ENCODE measurements at places on chromosomes 2 and 18.
A peak's percentile ranks its signal among the peaks of the same experiment; 100 is the strongest.

DNA sequence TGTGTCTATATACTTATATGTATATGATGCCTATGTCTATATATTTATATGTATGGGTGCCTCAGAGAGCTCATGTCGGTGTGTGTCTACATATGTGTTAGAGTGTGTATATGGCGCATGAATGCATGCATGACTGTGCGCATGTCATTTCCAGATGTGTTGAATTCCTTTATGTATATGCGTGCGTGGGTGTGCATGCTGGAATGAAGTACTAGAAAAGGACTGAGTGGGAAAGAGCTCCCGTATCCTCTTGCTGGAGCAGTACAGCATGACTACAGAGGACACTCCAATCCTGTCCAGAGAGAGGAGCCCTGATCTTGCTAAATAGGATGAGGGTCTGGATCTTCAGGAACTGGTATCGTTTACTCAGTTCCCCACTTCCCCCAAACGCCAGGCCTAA is 56.8 kb upstream of the LRPPRC start:
- no peak for DNase-seq

DNA sequence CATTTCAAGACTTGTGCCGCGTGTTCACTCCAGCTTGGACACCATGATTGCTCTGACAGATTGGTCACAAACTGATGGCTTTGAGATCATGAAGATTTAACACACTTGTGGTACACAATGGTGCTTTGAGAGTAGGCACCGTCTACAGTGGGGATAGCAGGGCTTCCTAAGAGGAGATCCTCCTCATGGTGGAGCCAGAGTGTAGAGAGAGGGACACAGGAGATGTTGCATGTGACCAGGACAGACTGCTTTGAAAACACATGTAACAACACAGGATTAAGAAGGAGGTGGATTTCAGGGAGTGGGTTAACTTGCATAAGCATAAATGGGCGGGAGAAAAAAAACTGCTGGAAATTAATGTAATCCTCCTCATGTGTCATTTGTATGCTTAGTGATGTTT is 95.7 kb upstream of the LINC00305 start:
- no peak for DNase-seq

- no peak for DNase-seq
Measured at GRCh38 chr18:8820396-8821082, 115.2 kb downstream of the MTCL1 start.

- no peak for DNase-seq
Measured at GRCh38 chr18:42914476-42914875, 201.0 kb downstream of the RIT2 start.

- no peak for DNase-seq
Measured at GRCh38 chr2:5125017-5125730, 567.0 kb upstream of the SOX11 start.

DNA sequence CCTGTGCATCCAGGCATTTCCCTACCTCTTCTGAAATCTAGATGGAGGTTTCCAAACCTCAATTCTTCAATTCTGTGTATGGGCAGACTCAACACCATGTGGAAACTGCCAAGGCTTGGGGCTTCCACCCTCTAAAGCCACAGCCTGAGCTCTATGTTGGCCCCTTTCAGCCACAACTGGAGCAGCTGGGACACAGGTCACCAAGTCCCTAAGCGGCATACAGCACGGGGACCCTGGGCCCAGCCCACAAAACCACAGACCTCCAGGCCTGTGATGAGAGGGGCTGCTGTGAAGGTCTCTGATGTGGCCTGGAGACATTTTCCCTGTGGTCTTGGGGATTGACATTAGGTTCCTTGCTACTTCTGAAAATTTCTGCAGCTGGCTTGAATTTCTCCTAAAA is 255.4 kb downstream of the TDRD15 start:
- DNase-seq, result no peak

- no peak for DNase-seq
Measured at GRCh38 chr18:10499230-10499629, 26.6 kb upstream of the NAPG start.

GRCh38 chr2:113980946-113981345 is 91.1 kb downstream of the ACTR3 start:
- DNase-seq, result no peak

DNA sequence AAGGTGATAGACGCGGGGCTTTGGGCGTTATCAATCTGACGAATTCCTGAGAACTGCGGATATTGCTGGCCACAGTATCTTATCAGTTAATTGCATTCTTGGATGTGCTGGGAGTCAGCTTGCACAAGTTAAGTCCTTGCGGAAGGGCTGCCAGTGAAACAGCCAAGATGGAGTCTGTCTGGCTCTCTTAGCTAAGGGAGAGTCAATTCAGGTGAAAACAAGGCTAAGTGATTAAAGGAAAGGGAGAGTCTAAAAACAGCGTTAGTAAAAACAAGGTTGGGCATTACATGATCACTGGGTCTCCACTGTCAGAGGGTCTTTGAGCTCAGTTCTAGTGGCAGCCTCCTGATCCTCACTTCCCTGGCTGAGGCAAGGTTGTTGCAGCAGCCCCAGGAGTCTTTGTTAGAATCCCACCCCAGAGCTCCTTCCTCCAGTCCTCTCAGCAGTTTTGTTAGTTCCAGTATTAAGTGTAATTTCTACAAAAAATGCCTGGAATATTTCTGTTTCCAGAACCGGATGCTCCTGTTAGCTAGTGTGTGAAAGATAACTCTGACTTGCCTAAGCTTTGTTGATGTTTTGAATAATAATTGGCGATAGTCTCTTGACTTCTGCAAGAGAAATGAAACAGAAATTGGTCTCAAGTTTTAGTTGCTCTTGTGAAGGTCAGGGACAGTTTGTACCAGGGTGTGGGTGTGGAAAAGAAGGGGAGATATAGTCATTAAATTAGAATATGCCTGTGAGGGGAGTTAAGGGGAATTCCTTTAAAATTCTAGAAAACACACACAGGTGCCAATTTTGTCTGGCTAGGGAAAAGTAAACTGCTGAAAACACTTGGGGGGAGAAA is 10.6 kb downstream of the CFLAR start:
- no peak for DNase-seq

GRCh38 chr2:33636001-33636400 is 36.9 kb upstream of the FAM98A start:
- DNase-seq, result no peak

GRCh38 chr18:24831871-24832665 is 371.6 kb downstream of the HRH4 start:
- DNase-seq, result no peak

- DNase-seq, result no peak
Measured at GRCh38 chr2:130241041-130241707, 42.9 kb upstream of the TUBA3E start.

- no peak for DNase-seq
Measured at GRCh38 chr2:44959855-44960254, 18.4 kb downstream of the SIX3 start.

DNA sequence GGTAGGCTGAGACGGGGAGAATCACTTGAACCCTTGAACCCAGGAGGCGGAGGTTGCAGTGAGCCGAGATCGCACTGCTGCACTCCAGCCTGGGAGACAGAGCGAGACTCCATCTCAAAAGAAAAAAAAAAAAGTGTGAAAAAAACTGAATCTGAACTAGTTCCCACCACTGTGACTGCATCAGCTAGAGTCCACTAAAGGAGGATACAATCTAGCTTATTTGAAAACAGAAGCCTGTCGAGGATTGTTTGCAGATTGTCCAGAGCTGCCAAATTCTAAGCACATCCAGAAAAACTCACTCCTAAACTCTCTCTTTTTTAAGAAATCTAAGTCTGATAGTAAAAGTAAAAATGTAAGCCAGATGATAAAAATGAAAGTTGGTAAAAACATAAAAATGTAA is 10.6 kb downstream of the GFPT1 start:
- no peak for DNase-seq

GRCh38 chr2:200147371-200147770 is 159.1 kb upstream of the SPATS2L start:
- no peak for DNase-seq

- DNase-seq, result no peak
Measured at GRCh38 chr18:75869162-75869561, 441.7 kb upstream of the SMIM21 start.

DNA sequence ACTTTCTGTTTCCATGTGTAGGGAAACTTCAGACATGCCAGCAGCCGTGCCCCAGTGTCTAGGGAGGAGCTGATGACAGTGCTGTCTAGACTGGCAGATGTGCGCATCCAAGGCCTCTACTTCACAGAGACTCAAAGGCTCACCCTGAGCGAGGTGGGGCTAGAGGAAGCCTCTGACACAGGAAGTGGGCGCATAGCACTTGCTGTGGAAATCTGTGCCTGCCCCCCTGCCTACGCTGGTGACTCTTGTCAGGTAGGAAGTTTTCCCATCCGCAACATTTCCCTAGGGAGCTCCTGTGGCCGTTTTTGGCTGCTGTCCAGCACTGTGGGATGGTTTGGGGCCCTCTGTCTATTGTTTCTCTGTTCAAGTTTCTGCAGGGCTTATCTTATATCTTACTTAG is 143.1 kb upstream of the TTC39C start:
- peak; percentile 58 for DNase-seq

DNA sequence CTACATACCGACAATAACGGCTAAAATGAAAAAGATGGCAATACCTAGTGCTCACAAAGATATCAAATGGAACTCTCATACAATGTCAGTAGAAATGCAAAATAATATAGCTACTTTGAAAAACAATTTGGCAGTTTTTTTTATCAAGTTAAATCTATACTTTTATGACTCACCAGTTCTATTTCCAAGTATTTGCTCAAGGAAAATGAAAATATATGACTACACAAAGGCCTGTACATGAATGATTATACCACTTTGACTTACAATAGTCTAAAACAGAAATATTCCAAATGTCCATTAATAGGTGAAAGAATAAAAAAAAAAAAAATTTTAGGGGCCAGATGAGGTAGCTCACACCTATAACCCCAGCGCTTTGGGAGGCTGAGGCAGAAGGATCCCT is 219.8 kb downstream of the ZRANB3 start:
- no peak for DNase-seq

- DNase-seq, result no peak
Measured at GRCh38 chr2:232681527-232681926, 15.6 kb upstream of the GIGYF2 start.

GRCh38 chr2:181456660-181457120 is 496 bp upstream of the ITGA4 start:
- DNase-seq, result peak; percentile 44

- DNase-seq, result no peak
Measured at GRCh38 chr2:5596868-5597267, 95.3 kb upstream of the SOX11 start.

DNA sequence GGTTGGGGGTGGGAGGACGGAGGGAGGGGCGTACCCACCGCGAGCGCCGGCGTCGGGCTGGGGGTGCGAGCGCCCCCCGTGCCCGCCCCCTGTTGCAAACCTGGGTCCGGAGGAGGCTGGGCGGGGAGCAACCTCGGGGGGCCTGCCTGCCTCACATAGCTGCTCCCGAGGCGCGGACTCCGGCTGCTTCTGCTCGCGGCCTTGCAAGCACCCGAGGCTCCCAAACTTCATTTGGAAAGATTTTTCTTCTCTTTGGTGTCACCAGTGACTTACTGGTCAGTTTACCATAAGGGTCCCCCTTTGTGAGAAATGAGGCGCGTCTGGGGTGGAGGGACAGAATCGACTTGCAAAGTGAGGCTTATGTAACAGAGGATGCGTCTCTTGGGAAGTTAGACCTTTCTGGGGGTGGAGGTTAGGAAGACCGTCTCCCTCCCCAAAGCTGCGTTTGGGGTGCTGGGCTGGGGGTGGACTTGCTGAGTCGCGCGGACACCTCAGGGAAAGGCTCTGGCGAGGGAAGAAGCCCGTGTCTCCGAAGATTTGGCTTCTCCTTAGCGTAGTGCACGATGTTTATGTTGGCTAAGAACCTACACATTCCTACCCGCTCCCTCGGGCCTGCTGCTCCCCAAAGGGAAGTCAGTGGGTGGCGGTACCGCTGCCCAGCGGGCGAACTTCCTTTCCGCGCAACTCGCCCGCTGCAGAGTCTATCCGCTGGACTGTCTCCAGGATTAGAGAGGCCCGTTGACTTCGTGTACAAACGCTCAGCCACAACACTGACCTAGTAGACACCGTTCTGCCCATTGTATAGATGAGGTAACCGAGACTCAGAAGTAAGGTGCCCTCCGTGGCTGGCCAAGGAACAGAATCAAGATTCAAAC is 559 bp downstream of the TMEM37 start:
- no peak for DNase-seq

All from effector CD8-positive, alpha-beta T cell (primary cell).